ENCODE measurements at places on chromosomes 5 and 9.

DNA sequence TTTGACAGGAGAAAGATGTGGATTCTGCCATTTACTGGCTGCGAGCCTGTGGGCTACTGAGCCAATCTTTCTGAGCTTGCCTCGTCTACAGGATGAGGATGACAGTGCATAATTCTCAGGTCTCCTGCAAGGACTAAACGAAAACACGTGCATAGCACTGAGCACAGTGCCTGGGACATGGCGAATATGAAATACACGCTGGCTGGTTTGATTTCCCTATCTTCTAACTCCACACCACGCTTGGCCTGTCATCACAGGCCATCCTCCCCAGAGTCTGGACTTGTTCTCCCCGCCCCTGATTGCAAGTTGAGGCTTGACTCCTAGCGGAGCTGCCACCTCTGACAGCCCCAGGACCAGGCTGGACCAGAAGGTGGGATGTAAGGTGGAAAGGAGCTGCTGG is 37.9 kb downstream of the ARPC5L start:
- H3K4me1 ChIP-seq, result peaks cover 8% of the 10 kb centered on the region
- no peaks in the 10 kb centered on the region for H3K27me3 ChIP-seq
- no peak overlapping the region for H3K4me3 ChIP-seq
- no peak for DNase-seq
- H3K27ac ChIP-seq, result no peak overlapping the region
- no peaks in the 10 kb centered on the region for H3K36me3 ChIP-seq

GRCh38 chr9:26357803-26358344 is 534.7 kb downstream of the CAAP1 start:
- H3K27me3 ChIP-seq, result no peaks in the 10 kb centered on the region
- H3K4me1 ChIP-seq, result no peaks in the 10 kb centered on the region
- no peak overlapping the region for H3K4me3 ChIP-seq
- no peaks in the 10 kb centered on the region for H3K36me3 ChIP-seq
- no peak for DNase-seq

GRCh38 chr5:13843175-13843846 is 101.2 kb downstream of the DNAH5 start:
- H3K27me3 ChIP-seq, result no peaks in the 10 kb centered on the region
- H3K27ac ChIP-seq, result no peak overlapping the region
- no peak for DNase-seq
- no peak overlapping the region for H3K4me3 ChIP-seq
- H3K4me1 ChIP-seq, result no peaks in the 10 kb centered on the region

DNA sequence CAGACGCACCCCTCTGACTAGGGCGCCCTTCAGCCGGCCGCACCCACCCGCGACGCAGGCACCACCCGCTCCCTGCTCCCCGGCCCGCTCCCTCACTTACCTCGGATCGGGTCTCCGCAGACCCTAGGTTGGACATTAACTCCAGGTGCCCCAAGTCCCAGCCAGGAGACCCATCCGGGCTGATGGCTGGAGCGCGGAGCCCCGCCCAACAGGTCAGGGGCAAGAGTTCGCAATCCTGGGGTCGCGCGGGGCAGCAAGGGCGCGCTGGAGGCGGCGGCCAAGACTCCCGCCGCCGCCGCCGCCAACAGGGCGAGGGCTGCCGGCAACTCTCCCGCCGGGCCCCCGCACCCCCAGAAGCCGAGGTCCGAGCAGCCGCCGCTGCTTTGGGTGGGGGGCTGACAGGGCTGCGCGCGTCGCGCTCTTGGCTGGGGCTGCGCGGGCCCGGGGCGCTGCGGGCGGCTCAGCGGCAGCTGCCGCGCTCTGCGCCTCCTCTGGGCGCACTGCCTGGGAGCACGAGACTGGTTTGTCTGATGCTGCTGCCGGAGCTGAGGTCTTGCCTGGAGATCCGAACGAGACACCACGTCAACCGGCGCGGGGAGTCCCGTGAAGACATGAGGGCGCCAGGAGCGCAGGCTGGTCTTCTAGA is at the start of gene GDNF:
GDNF (minus strand) TSS at position 635 of the 646 bp plus-strand sequence. CDS start 5,245 bp downstream, outside the sequence.
- peaks cover 78% of the 10 kb centered on the region for H3K27me3 ChIP-seq
- peak within 1 kb of the TSS; percentile 34 for H3K4me3 ChIP-seq
- peaks cover 24% of the 10 kb centered on the region for H3K4me1 ChIP-seq
- DNase-seq, result peak; percentile 17

DNA sequence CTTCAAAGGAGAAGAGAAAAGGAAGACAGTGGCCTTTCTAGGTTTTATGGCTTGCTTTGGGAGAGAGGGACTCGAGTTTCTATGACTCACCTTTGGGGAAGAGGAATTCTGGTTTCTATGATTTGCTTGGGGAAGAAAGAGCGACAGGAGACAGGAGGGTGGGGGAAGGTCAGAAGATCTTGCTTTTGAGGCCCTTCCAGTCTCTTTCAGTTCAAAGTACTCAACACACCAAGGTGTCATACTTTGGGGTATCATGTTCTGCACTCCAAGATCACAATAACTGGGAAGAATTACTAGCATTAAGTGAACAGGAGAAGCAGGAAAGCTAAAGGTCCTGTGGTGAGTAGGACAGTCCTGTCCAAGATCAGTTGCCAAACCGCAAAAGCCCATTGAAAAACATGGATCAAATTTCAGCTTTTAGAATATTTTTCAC is 324.5 kb downstream of the ARHGEF28 start:
- no peaks in the 10 kb centered on the region for H3K36me3 ChIP-seq
- H3K4me3 ChIP-seq, result no peak overlapping the region
- no peak for DNase-seq

GRCh38 chr5:91272858-91273257 is 110.3 kb downstream of the ARRDC3 start:
- H3K27me3 ChIP-seq, result no peaks in the 10 kb centered on the region
- DNase-seq, result no peak
- no peaks in the 10 kb centered on the region for H3K36me3 ChIP-seq
- no peaks in the 10 kb centered on the region for H3K4me1 ChIP-seq
- no peak overlapping the region for H3K27ac ChIP-seq
- no peak overlapping the region for H3K4me3 ChIP-seq

Data from endothelial cell of umbilical vein (primary cell).